ENCODE measurements at places on chromosomes 3 and 15.

- DNase-seq = no peak
These were observed 17.5 kb upstream of the GASK1A start for GRCh38 chr3:42961633-42962032.

- no peak for DNase-seq
These were observed 21.6 kb downstream of the CHRNA3 start for GRCh38 chr15:78599189-78599588.

- DNase-seq = no peak
These were observed 114.4 kb downstream of the NTRK3 start for GRCh38 chr15:88142121-88142520.

GRCh38 chr3:188680189-188680588 lies 491.6 kb upstream of the TPRG1 start:
- no peak for DNase-seq

DNA sequence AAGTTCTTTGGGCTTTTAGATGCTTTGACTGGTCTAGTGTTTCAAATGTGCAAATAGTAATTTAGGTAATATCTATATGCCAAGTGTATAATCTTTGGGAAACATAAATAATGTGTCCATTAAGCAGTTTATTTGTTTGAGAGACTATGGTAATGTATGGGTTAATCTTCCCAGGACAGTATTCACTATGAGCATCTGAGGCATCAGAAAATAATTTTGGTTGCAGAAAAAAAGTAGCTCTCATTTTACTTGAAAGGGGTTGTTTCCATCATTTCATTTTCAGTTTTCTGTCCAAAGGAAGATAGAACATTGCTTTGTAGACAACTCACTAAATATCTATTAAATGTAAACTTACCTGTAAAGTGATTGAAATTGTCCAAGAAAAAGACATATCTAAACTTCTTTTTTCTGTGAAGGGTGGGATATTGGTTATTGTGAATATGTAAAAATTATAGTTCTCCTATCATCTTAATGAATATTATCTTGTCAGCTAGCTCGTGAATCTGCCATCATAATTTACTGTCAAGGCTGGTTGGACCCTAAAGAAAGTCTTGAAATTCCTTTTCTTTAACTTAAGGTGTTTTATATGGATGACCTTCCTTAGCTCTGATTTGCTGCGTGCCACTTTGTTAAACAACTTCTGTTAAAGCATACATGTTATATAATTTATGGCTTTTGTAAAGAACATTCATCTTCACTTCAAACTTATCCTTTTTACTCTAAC lies 108.8 kb downstream of the EPHA3 start:
- no peak for DNase-seq

GRCh38 chr15:61106044-61106834 lies 122.9 kb downstream of the RORA start:
- no peak for DNase-seq

- no peak for DNase-seq
These were observed 32.2 kb upstream of the LRTM1 start for GRCh38 chr3:54960082-54960481.
